ENCODE measurements at places on chromosomes 2 and 18. TPM values are rescaled to one million over a fixed set of nuclear protein-coding genes. Genes with fewer than 3 reads are reported as not detected.
A peak's percentile ranks its signal among the peaks of the same experiment; 100 is the strongest.

GRCh38 chr2:121884511-121884921, 129.1 kb downstream of the TSN start:
- H3K27ac ChIP-seq = no peak overlapping the region
- DNase-seq = no peak
- no peaks in the 10 kb centered on the region for H3K36me3 ChIP-seq
- H3K27me3 ChIP-seq = no peaks in the 10 kb centered on the region

GRCh38 chr2:240914645-240915525, 8.7 kb downstream of the CROCC2 start:
- no peak for DNase-seq
- H3K4me3 ChIP-seq = no peak overlapping the region
- no peaks in the 10 kb centered on the region for H3K4me1 ChIP-seq
- peaks cover 2% of the 10 kb centered on the region for H3K27me3 ChIP-seq
- no peaks in the 10 kb centered on the region for H3K36me3 ChIP-seq

DNA sequence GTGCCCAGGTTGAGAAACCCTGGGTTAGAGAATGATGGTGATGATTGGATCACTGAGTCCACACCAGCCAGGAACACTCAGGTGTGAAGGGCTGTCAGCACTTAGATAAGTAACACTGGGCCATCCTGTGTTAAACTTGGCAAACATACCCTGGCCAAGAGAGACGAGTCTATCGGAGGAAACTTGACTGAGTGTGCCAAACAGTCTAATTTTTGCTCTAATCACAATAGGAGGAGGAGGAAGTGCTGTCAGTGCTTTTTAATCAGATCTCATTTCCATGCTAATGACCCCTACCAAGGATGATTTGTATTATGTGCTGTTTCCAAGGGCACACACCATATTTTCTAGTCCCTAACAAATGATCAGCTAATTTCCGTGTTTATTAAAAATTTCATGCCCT, 63.8 kb upstream of the SEC11C start:
- no peak for DNase-seq
- H3K4me1 ChIP-seq = no peaks in the 10 kb centered on the region

DNA sequence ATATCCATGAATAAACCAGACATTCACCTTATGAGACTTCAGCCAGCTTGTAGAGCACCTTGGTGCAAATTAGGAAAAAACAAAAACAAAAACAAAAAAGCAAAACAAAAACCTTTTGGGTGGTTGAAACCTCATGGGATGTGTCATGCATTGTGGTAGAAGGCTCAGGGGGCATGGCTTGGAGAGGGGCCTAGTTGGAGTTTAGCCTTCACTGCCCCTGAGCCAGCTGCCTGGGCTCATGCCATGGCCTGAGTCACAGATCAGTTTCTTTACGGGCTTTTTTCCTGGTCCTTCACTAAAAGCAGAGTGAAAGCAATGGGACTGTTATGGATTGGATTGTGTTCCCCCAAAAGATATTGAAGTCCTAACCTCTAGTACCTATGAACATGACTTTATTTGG, 22.0 kb upstream of the DAPL1 start:
- no peak overlapping the region for H3K4me3 ChIP-seq
- DNase-seq = no peak
- H3K27ac ChIP-seq = no peak overlapping the region

GRCh38 chr18:25229081-25229480, 122.9 kb downstream of the ZNF521 start:
- H3K27ac ChIP-seq = no peak overlapping the region
- no peak for DNase-seq
- no peaks in the 10 kb centered on the region for H3K36me3 ChIP-seq
- H3K4me3 ChIP-seq = no peak overlapping the region

GRCh38 chr2:101644842-101645383, 52.6 kb upstream of the MAP4K4 start:
- DNase-seq = no peak
- no peaks in the 10 kb centered on the region for H3K4me1 ChIP-seq
- H3K36me3 ChIP-seq = no peaks in the 10 kb centered on the region

DNA sequence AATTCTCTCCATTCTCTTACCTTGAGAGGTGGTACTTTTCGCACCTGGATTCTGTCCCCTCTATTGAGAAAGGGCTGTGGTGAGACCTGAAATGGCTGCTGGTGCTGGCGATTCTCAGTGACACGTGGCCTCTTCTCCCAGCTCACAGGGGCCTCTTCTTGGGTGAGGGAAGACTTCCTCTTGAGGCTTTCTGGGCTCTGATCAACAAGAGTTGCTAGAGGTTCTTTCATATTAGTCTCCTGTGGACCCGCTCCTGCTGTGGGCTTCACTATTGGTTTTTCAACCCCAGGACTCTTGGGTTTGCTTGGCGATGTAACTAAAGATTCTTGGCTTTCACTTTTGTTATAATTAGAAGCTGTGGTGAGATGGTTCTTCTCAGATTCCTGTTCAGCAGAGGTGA, 76.3 kb upstream of the DTNB start:
- no peak for DNase-seq
- H3K36me3 ChIP-seq = peaks cover 72% of the 10 kb centered on the region
- H3K27ac ChIP-seq = no peak overlapping the region
- H3K27me3 ChIP-seq = no peaks in the 10 kb centered on the region
- no peak overlapping the region for H3K4me3 ChIP-seq

DNA sequence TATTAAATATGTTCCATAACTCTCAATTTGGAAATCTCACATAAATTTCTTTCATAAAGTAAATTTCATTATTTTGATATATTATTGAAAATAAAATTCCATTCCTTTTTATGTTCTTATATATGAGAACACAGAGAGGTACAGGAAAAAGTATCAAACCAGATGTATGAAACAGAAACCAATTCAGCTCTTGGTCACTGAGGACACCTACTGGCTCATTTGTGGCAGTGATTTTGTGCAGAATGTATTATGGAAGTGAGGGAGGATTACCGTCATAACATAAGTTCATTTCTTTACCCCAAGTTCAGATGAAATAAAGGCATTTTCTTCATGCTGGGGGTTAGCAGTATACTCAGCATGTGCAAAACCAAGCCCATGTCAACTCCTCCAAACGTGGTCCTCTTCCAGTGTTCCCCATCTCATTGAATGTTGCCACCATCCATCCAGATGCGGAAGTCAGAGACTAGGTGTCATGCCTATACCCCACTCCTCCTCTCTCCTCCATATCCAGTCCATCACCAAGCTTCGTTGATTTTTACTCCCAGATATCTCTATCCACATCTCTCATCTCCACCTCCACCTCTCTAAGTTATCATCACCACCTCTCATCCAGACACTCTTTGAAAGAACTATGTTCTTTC, 41.7 kb upstream of the MALL start:
- no peaks in the 10 kb centered on the region for H3K36me3 ChIP-seq
- H3K27me3 ChIP-seq = no peaks in the 10 kb centered on the region
- H3K4me3 ChIP-seq = no peak overlapping the region

GRCh38 chr2:59018737-59019136, 777.6 kb upstream of the FANCL start:
- no peaks in the 10 kb centered on the region for H3K27me3 ChIP-seq
- H3K27ac ChIP-seq = no peak overlapping the region
- DNase-seq = no peak

GRCh38 chr2:104599787-104600510, 254.0 kb upstream of the POU3F3 start:
- no peaks in the 10 kb centered on the region for H3K36me3 ChIP-seq
- no peak overlapping the region for H3K4me3 ChIP-seq
- no peak overlapping the region for H3K27ac ChIP-seq
- no peaks in the 10 kb centered on the region for H3K4me1 ChIP-seq
- no peak for DNase-seq

GRCh38 chr18:79917169-79917852, 34.1 kb downstream of the SLC66A2 start:
- DNase-seq = peak; percentile 15
- no peak overlapping the region for H3K27ac ChIP-seq
- H3K4me3 ChIP-seq = no peak overlapping the region
- H3K36me3 ChIP-seq = peaks cover 7% of the 10 kb centered on the region
- H3K4me1 ChIP-seq = peaks cover 8% of the 10 kb centered on the region

GRCh38 chr2:205273148-205273547, 409.2 kb upstream of the NRP2 start:
- no peak for DNase-seq
- H3K27me3 ChIP-seq = no peaks in the 10 kb centered on the region
- no peak overlapping the region for H3K27ac ChIP-seq
- H3K36me3 ChIP-seq = no peaks in the 10 kb centered on the region

GRCh38 chr2:120539937-120540718, 194.2 kb downstream of the INHBB start:
- H3K27me3 ChIP-seq = no peaks in the 10 kb centered on the region
- no peaks in the 10 kb centered on the region for H3K36me3 ChIP-seq
- no peak overlapping the region for H3K27ac ChIP-seq
- no peaks in the 10 kb centered on the region for H3K4me1 ChIP-seq

DNA sequence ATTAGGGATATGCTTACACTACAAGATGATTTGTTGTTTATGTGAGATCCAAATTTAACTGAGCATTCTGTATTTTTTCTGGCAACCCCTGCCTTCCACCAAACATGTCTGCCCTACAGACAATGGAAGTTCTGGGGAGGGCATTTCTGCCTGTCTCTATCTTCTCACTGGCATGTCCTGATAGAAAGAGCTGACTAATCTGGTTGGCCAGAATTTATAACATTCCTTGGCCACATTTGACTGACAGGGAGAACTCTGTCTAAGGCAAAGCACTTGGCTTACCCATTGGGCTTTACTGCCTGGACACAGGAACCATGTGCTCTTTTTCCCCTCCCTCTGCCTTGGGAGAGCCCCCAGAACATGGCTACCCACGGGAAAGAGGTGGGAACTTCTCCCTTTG, 70.6 kb upstream of the TMEM178A start:
- no peak overlapping the region for H3K4me3 ChIP-seq
- no peaks in the 10 kb centered on the region for H3K36me3 ChIP-seq

GRCh38 chr2:196500686-196501431, 138.7 kb upstream of the CCDC150 start:
- no peaks in the 10 kb centered on the region for H3K4me1 ChIP-seq
- DNase-seq = no peak
- H3K4me3 ChIP-seq = no peak overlapping the region
- peaks cover 2% of the 10 kb centered on the region for H3K27me3 ChIP-seq
- H3K27ac ChIP-seq = no peak overlapping the region

DNA sequence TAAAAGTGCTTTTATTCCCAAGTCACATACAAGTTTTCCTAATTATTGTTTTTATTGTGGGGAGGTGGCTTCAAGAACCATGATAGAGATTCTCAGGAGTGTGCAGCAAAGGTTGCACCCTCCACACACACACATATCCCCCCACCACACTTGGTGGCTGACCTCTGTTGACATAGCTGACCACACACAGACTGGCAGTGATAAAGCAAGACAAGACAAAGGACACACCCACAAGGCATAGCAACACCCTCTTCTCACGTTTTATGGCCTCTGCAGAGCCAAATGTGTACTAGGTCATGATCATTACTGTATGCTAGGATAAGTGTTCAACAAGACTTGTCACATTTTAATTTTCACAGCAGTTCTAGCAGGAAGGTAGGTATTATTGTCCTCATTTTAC, 143.0 kb upstream of the EPC2 start:
- DNase-seq = no peak
- H3K4me3 ChIP-seq = no peak overlapping the region
- no peak overlapping the region for H3K27ac ChIP-seq
- H3K4me1 ChIP-seq = no peaks in the 10 kb centered on the region
- no peaks in the 10 kb centered on the region for H3K36me3 ChIP-seq
- H3K27me3 ChIP-seq = no peaks in the 10 kb centered on the region

GRCh38 chr2:227312579-227312978, 12.5 kb upstream of the MFF start:
- no peak overlapping the region for H3K4me3 ChIP-seq
- no peaks in the 10 kb centered on the region for H3K4me1 ChIP-seq
- no peaks in the 10 kb centered on the region for H3K36me3 ChIP-seq
- H3K27ac ChIP-seq = no peak overlapping the region
- DNase-seq = no peak

GRCh38 chr18:7084080-7085065, 33.2 kb downstream of the LAMA1 start:
- no peaks in the 10 kb centered on the region for H3K27me3 ChIP-seq
- H3K4me3 ChIP-seq = no peak overlapping the region
- no peak for DNase-seq
- no peak overlapping the region for H3K27ac ChIP-seq
- H3K4me1 ChIP-seq = no peaks in the 10 kb centered on the region

GRCh38 chr2:17362956-17363355, 155.3 kb downstream of the RAD51AP2 start:
- H3K27ac ChIP-seq = no peak overlapping the region
- DNase-seq = no peak
- H3K27me3 ChIP-seq = no peaks in the 10 kb centered on the region
- H3K36me3 ChIP-seq = no peaks in the 10 kb centered on the region
- H3K4me1 ChIP-seq = no peaks in the 10 kb centered on the region
- no peak overlapping the region for H3K4me3 ChIP-seq

DNA sequence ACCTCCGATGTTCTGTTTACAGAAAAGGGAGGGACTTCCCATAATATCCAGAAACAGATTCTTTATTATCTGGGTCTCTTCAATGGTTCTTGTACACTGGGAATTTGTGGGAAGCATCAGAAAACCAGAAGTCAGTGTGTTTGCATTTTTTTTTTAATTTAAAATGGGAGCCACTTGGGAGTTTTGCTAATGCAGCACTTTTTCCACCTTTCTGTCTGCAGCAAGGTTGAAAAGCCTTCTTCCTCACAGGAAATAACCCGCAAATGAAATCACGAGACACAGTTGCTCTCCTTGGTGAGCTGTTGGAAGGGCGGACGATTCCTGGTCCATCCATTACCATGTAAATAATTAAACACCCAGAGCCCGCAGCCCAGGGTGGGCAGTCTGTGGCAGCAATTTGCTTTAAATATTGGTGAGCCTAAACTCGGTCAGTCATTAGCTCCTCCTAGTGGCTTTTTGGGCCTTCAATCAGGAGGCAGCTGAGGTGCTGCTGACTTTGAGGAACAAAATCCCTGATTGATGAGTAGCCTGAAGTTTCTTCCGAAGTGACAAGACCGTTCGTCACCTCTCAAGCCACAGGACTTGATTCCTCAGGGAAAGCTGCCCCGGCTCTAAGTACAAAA, 471.5 kb downstream of the EPHA4 start:
- no peaks in the 10 kb centered on the region for H3K27me3 ChIP-seq
- H3K4me3 ChIP-seq = no peak overlapping the region
- DNase-seq = no peak
- no peaks in the 10 kb centered on the region for H3K36me3 ChIP-seq
- H3K27ac ChIP-seq = no peak overlapping the region

- no peak overlapping the region for H3K27ac ChIP-seq
- DNase-seq = no peak
- no peaks in the 10 kb centered on the region for H3K36me3 ChIP-seq
- H3K4me1 ChIP-seq = no peaks in the 10 kb centered on the region
- no peak overlapping the region for H3K4me3 ChIP-seq
- no peaks in the 10 kb centered on the region for H3K27me3 ChIP-seq
Observed at GRCh38 chr2:45899926-45900325, 248.5 kb downstream of the PRKCE start.

- H3K4me3 ChIP-seq = no peak overlapping the region
- no peaks in the 10 kb centered on the region for H3K27me3 ChIP-seq
- H3K36me3 ChIP-seq = peaks cover 55% of the 10 kb centered on the region
- no peak for DNase-seq
- H3K27ac ChIP-seq = no peak overlapping the region
Observed at GRCh38 chr2:30236591-30237238, 5.4 kb downstream of the LBH start.

- H3K36me3 ChIP-seq = no peaks in the 10 kb centered on the region
- peaks cover 22% of the 10 kb centered on the region for H3K4me1 ChIP-seq
- H3K27ac ChIP-seq = no peak overlapping the region
Observed at GRCh38 chr2:43111788-43112554, 114.4 kb downstream of the ZFP36L2 start.

INHA gene
- not detected for total RNA-seq

MPP4 gene
- total RNA-seq = 0.15 TPM

SGPP2 gene
- not detected for total RNA-seq

TGFA gene
- total RNA-seq = 13.3 TPM

OTOF gene
- 0.66 TPM for total RNA-seq

CNNM4 gene
- 9.9 TPM for total RNA-seq

FLACC1 gene
- total RNA-seq = 5.2 TPM

CCDC74B gene
- total RNA-seq = 1.4 TPM

RBM44 gene
- total RNA-seq = 2.9 TPM

VWA3B gene
- not detected for total RNA-seq

RABL2A gene
- total RNA-seq = 16.7 TPM

All from natural killer cell (primary cell).